ENCODE measurements at places on chromosomes 11 and 22.
A peak's percentile ranks its signal among the peaks of the same experiment; 100 is the strongest.

- no peak for DNase-seq
These were observed 516 bp downstream of the VPS26B start for GRCh38 chr11:134224710-134225664.

GRCh38 chr11:64789331-64790204 is 11.2 kb upstream of the SF1 start:
- DNase-seq, result no peak

DNA sequence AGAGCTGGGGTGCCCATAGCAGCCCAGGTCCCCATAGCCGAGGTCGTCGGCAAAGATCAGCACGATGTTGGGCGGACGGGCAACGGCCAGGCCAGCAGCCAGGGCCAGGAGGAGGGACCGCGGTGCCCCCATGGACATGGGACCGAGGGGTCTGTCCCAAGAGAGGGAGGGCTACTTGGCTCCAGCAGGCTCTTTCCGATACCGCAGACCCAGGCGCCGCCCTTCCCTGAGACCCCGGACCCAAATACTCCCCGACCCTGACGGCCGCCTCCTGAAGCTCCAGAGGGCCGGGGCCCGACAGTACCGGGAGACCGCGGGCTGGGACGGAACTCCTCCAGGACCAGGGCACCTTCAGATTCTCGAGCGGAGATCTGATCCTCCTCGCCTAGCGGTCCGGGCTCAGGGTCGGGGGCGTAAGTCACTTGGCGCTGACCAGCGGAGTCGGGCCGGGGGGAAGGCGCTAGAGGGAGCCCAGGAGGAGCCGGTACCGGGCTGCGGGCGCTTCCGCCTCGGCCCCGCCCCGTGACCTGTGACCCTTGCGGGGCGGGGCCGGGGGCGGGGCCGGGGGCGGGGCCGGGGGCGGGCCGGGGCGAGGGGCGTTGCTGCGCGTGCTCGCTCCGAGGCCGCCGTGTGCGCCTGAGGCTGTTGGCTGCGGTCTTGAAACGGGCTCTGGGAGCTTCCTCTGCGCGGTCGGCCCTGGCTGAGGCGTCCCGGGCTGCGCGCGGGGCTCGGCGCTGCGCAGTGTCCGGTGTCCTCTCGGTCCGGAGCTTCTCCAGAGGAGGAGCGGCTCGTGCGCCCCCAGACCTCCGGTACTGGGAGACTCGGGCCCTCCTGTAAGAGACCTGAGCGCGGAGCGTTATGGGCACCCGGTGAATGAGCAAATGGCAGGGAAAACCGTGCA is at the start of gene ARSA:
TSS of gene ARSA (minus strand) at position 511 of the 901 bp plus-strand sequence. CDS start at position 138, 373 bp downstream.
- DNase-seq, result peak; percentile 71

DNA sequence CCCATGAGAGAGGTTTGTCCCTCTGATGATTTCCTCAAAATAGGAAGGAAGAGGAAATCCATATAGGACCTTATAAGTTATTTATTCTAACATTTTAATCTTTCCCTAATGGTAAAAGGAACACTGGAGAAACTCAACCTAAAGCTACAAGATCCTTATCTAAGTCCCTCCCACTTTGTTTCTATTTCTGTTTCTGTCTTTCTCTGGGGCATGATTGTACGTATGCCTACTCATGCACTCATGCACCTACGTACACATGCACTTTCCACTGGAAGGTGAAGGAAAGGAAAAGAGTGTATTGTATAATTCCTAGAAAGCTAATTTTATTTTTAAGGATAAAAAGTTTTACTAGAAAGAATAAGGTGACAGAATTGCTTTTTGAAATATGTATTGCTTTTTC is 125.0 kb downstream of the RAB38 start:
- no peak for DNase-seq

DNA sequence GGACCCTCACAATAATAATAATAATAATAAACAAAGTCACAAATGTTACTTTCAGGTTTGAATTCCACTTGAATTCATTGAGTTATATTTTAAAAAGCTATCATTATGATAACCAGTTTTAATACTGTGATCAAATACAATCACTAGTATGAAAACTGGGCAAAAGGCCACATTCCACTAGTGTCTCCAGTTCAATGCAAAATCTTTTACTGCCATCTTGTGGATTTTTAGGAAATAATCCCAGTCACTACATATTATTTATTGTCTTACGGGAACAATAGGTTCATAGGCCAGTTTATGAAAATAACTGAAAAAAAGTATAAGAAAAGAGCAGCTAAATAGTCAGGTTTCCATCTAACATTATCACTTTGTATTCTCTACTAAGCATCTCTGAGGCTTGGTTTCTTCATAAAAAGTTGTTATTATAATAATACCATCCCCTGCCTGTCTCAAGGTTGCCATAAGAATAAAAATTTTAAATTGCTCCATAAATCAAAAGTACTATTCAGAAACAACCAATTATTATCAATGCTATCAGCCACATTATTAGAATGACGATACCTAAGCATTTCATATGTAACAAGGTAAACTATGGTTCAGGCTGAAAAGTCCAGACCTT is 533.9 kb upstream of the CCDC90B start:
- no peak for DNase-seq

Data from effector memory CD4-positive, alpha-beta T cell (primary cell).